ENCODE measurements at places on chromosomes 7 and 10.

DNA sequence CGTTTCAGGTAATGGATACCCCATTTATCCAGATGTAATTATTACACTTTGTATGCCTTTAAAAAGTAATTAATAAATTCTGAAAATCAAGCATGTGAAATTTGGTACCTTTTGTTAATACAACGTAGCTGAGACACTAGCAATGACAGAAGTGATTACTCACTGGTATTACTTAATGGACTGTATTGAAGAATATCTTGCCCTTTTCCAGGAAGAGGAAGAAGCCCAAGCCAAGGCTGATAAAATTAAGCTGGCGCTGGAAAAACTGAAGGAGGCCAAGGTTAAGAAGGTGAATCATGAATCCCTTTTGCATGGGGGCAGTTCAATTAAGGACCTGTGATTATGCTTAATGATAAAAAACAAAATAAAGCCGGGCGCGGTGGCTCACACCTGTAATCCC lies 64.8 kb downstream of the APBB1IP start:
- no peak for DNase-seq

GRCh38 chr10:101645659-101646058 lies 49.3 kb downstream of the FBXW4 start:
- DNase-seq = no peak

- no peak for DNase-seq
Observed at GRCh38 chr7:130521258-130521951, 29.5 kb downstream of the MEST start.

DNA sequence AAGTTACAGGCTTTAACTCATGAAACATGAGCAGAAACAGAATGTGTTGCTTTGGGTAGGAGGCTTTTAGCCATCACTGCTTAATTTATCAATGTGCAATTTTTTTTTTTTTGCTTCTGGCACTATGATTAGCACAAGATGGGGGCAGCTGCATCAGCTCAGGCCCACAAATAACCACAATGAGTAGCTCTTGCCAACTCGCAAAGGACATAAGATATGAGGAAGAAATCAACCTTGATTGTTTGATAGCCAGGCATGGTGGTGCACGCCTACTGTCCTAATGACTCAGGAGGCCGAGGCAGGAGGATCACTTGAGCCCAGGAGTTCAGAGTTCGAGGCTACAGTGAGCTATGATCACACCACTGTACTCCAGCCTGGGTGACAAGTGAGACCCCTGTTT lies 12.3 kb downstream of the NOD1 start:
- DNase-seq = no peak

DNA sequence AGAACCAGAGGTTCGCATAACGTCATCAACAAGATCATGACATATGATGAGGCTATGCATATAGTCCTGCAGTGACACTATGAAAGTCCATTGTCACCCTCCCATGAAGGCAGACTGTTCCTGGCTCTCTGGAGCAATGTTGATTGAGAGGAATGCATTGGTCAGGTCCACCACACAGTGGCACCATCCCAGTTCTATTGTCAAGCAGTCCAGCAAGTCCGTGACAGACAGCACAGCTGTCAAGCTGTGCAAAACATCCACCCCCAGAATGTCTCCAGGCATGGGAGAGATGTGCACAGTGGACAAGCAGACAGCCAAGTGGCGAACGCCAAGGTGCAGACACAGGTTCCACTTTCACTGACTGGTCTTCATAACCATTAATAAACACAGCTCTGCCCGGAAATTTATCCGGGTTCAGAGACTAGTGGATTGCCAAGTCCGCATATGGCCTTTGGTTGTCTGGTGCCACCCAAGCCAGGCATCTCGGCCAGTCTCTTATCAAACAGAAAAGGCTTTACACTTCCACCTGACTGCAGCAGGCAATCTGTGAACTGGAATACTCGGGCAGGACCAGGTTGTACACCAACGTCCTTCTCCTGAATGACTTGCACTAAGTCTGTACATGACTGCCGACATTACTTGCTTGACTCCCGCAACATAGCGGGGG lies 7.2 kb downstream of the RNF133 start:
- no peak for DNase-seq

- no peak for DNase-seq
Observed at GRCh38 chr10:6603142-6604125, 23.4 kb upstream of the PRKCQ start.

GRCh38 chr10:30346615-30347014 lies 2.5 kb downstream of the MTPAP start:
- no peak for DNase-seq

- no peak for DNase-seq
Observed at GRCh38 chr7:80807166-80807900, 111.5 kb downstream of the SEMA3C start.

GRCh38 chr7:43535810-43536585 lies 46.9 kb upstream of the STK17A start:
- DNase-seq = no peak

DNA sequence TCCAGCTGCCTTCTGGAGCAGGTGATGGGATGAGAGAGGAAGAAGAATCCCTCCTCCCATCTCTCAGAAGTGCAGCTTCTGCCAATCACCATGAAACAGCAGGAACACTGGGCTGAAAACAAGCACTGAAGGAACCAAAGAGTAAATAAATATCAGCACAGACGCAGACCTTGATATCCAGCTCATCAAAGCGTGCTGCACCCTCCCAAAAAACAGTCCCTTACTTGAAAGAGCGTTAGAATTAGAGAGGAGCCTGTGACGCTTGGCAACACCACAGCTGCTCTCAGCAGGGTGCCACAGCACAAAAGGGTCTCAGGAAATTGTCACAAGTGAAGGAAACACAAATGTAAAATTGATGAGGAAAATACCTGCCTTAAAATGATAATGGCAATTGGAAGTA lies 39.5 kb downstream of the KLF6 start:
- no peak for DNase-seq

DNA sequence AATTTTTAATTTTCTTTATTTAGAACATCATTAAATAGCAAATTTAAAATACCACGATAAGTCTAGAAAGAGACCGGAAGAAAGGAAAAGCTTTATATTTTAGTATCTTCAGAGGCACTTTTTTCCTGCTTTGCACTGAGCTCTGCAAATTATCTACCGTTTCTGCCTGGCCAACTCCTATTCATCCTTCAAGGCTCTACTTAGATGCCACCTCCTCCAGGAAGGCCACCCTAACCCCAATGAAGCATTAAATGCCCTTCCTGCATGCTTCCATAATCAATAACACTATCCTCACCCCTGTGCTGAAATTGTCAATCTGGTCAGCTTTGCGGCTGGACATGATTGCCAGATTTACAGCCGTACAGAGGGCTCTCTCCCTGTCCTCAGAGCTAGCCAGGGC lies 141.8 kb upstream of the CHST15 start:
- no peak for DNase-seq

DNA sequence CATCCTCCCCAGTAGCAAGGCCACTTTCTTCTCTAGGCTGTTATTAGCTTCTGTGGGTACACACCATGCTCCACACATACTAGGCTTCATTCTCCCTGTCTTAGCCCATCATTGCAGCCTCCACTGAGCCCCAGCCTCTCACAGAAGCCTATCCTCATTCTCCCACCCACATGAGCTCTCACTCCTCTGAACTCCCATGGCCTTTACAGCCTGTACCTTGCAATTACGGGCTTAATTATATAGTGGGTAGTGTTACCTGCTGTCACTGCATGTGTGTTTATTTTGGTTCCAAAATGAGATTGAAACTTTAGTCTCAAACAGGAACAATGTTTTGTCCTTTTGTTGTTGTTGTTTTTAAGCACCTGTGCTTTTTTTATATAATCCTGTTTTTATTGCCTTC lies 460.0 kb downstream of the KCNMA1 start:
- DNase-seq = no peak
